ENCODE measurements at places on chromosomes 1 and 21.

DNA sequence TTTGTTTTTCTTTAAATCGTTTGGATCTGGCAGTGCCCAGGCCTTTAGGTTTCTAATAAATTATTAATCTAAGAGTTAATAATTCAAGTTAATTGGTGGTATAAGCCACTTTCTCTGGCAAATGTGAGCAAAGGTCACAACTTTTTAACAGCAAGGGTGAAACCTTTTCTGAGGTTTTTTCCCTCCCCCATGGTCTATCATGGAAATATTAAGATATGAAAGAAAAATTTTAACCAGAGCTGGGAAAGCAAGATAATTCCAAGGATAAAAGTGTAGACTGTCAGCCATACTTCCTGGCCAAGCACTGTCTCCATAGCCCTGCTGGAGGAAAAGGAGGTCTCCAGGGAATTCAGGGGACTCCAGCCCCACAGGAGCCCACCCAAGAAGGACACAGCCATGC is 341.2 kb downstream of the SETD4 start:
- ATAC-seq: no peak

GRCh38 chr1:44284184-44284583 is 70.9 kb downstream of the ERI3 start:
- no peak for ATAC-seq

DNA sequence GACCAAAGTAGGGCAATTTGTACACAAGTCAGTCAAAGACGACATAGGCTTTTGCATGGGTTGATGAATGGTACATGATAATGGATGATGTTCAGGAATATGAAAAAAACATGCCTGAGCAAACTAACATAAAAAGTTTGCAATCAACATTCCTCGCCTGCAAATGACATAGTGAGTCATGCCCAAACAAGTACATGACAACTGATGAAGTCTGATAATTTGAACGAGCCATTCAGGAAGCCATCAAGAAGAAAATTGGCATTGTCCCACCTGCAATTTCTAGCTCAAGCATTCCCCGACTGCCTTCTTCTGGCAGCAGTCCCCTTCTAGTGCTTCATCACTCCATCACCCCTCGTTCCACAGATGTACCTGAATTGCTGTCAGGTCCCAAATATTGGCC is 118.4 kb upstream of the NR5A2 start:
- no peak for ATAC-seq

DNA sequence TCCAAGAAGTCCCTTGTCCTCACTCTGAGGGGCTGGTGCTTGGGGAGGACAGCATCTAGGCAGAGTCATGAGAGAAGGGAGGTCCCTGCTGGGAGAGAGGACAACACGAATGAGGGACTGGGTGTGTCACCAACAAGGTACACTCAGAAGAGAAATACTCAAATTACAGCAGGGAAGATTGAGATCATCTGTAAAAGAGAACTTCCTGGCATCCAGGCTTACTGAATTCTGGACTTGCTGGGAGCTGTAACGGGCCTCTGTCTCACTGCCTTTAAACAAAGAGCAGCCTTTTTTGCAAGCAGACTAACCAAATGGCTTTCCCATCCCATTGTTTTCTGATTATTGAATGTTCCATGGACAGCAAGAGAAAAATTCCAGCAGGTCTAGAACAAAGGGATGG is 195.7 kb upstream of the RAB4A start:
- ATAC-seq: no peak

GRCh38 chr1:25695090-25695770 is 78.6 kb downstream of the MAN1C1 start:
- peak; percentile 80 for ATAC-seq

GRCh38 chr1:230501242-230501641 is 75.1 kb upstream of the PGBD5 start:
- ATAC-seq: no peak

All from esophagus mucosa (tissue), 1 donor.